ENCODE measurements at places on chromosomes 7 and 10.

- DNase-seq, result no peak
These were observed 642.6 kb upstream of the AUTS2 start for GRCh38 chr7:68955656-68956055.

DNA sequence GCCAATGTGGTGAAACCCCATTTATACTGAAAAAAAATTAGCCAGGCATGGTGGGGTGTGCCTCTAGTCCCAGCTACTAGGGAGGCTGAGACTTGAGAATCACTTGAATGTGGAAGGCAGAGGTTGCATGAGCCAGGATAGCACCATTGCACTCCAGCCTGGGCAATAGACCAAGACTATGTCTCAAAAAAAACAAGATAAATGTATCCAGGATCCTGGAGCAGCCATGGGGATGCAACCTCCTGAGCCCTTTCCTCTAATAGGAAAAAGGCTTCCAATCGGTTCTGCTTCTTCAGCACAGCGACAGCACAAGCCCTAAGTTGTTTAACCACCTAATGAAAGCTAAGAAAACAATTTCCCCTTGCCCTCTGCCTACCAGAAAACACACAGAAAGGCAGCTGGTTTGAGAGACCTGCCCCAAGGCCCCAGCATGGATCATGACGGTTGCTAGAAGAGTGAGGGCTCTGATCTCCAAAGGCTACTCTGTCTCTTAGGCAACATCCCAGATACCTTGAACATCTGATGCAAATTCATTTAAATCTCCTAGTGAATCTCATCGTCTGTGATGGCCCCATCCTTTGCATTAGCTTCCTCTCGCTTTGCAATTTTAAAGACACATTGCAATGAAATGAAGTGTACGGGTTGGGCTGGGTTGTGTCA, 220.8 kb downstream of the ARHGAP21 start:
- no peak for DNase-seq

DNA sequence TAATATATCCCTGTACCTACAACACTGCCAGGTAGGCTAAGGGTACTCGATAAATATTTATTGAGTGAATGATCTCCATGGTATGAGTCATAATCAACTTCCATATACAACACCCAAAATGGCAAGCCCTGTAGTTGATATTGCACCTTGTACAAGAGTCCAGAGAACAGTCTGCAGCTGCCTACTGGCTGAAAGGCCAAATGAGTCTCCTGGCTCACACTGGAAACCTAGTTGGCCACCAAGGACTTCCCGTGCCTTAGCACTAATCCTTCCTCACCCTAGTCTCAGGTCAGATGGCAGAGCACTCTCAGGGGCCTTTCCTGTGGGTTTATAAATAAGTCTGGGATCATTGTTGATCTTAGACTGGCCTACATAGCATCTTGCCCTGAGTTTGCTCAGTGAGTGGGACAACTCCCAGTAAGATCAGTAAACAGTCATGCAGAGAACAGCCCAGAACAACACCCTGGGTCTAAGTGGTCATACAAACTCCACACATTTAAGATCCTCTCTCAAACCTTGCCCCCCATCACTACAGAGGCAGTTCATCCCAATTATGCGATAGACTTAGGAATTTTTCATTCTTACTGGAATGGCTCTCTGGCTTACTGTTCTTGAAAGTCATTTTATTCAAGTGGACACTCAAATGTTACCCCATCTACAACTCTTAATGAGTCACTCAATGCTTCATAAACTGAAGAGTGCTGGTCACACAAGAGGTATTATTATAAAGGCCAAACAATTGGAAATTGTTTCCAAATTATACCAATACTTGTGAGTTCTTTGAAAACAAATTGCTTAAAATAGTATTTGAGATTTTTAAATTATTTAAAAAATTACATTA, 14.7 kb upstream of the SLC16A9 start:
- DNase-seq, result no peak

DNA sequence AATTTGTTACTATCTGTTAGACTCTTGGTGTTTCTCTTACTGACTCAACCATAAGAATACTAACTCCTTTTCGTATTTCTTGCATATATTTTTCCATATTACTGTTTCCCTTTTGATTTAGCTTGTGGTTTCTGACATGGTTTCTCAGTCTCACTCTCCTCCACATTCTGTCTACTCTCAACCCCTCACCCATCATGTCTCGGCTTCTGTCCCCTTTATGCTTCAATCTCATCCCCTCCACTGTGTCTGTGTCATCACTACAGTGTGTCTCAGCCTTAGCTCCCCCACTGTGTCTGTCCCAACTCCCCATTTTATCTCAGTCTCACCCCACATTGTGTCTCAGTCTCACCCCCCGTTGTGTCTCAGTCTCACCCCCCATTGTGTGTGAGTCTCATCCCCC, 126.9 kb downstream of the VIPR2 start:
- DNase-seq, result no peak

DNA sequence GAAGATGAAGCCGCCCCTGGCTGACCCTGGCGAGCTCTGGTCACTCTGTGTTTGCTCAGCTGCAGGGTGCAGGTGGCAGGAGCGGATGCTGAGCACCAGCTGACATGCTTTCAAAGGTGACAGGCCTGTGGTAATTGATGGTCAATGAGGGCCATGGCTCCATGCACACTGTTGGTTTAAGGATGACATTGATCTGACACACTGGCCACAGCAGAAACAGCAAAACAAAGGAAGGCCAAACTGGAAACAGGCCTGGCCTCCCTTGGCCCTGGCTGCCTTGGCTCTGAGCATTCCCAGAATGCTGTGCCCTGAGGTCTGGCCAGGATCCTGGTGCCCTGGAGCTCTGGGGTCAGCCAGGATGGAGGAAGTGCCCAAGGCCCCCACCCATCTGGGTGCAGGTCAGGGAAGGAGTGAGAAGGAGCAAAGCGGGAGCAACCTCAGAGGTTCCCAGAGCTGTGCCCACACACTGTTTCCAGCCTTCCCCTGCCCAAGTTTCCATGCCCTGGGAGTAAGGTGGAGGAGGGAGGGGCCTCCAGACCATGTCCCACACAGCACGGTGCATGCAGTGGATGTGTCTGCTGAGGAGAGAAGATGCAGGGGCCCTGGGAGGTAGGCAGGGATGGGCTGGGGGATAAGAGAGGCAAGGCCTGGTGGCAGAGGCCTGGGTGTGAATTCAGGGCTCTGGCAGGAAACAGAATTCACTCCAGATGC, 302.2 kb downstream of the RPS24 start:
- peak; percentile 31 for DNase-seq

DNA sequence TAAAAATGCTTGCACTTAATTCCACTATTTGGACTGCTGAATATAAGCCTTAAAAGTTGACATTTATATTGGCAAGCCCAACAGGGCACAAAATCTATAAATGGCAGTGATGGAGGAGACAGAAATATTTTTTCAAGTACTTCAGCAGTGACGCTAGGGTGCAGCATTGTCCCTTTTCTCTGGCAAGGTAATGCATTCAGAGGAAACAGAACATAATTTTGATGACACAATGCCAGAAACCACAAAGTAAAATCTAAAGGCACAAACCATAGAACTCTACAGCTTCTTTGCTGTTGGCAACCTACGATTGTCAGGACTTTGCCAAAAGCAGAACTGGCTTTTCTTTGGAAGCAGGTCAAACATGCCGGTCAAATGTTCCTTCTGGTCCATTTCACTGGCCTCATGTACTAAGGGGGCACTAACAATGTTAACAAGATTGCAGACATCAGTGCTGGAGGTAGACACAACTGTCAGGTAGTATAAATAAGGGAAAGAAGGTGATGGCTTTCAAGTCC, 30.9 kb upstream of the FAM133B start:
- DNase-seq, result peak; percentile 98

All from astrocyte of the cerebellum (primary cell).